HCT116 (cell line): ENCODE measurements at places on chromosomes 6 and 20.

DNA sequence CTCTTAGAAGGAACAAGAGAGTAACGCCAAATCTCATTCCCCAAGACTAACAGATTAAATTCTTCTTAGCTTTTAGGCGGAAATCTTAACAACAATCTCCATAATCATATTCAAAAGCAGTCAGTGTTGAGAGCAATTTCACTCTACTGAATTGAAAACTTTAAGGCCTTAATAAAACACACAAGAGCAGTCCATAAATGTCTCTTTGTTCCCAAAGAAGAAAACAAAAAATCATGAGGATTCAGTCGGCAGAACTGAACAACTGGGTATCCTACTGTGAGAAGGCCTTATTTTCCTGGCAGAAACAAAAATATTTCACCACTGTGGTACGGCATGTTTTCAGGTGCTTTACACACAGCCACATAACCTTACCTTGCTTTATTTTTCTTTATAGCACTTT is 14.4 kb downstream of the ABHD12 start:
- no peak for DNase-seq

- DNase-seq = no peak
Measured at GRCh38 chr6:128518434-128519131, 1.8 kb downstream of the PTPRK start.

- no peak for DNase-seq
Measured at GRCh38 chr20:38108438-38108985, 56.6 kb downstream of the TGM2 start.

DNA sequence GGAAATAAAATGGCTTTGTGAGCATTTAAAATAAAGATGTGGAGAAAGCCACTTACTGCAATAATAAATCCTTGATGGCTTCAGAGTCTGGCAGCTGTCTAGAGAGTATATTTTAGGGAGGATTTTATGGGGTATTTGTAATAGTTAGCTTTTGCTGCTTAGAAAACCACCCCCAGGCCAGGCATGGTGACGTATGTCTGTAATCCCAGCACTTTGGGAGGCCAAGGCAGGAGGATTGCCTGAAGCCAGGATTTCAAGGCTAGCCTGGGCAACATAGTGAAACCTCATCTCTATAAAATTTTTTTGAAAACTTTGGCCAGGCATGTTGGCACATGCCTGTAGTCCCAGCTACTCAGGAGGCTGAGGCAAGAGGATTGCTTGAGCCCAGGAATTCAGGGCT is 63.8 kb downstream of the ISM1 start:
- DNase-seq = no peak

DNA sequence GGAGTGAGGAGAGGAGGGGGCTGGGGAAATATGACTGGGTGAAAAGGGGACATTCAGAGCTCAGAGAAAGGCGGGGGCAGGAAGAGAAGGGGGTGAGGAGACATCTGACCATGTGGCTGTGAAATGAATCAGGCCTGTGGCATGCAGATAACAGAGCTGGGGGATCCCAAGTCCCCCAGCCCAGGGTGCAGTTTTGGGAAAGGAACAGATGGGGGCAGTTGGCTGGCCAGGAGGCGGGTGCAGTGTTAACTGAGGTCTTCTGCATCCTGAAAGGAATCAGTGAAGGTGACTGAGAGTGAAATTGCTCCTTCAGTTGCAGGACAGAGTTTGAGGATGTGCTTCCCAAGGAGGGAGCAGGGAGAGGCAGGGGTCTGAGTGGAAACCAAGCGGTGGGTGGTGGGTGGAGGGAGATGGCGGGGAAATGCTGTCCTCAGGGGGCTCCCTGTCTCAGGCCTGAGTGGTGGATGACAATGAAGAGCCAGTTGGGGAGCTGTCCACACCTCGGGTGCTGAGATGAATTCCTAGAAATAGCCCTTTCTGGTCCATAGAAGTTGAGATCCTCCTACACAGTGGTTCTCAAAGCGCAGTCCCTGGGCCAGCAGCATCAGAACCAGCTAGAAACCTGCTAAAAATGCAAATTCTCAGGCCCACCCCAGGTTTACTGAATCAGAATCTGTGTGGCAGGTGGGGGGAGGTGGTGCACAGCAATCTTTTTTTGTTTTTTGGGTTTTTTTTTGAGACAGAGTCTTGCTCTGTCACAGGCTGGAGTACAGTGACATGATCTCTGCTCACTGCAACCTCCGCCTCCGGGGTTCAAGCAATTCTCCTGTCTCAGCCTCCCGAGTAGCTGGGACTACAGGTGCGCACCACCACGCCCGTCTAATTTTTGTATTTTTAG is 26.0 kb upstream of the CCDC167 start:
- no peak for DNase-seq

DNA sequence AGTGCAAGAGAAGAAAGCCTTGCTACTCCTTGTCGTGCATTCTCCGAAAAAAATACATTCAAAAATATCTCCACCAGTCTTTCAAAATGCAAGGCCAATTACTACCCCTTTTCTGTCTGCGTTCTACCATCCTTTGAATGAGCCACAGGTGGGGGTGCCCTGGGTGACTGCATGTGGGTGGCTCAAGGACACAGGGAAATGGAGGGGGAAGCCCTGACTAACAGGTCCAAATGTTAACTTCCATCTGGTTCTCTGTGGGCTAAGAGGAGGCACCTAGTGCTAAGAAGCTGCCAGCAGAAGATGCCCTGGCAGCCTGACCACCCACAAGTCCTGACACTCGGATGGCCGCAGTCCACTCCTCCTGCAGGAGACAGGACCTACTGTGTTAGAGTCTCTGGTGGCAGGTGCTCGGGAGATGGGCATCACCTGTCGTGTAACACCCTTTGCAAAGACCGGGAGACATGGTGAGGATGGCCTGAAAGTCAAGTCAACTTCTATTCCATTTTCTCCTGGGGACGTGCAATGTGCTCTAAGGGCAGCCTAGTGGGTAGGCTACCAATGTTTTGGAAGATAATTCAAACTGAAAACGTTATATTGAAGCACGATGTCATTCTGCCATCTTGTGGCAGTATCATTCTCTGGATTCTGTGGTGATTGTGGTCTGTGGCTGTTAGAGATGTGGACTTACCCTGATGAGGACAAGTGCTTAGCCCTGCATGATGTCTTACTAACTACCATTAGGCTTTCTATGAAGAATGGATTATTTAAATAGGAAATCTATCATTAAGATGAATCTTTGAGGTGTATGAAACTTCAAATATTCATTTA is 27.4 kb upstream of the IGF2R start:
- peak; percentile 12 for DNase-seq

DNA sequence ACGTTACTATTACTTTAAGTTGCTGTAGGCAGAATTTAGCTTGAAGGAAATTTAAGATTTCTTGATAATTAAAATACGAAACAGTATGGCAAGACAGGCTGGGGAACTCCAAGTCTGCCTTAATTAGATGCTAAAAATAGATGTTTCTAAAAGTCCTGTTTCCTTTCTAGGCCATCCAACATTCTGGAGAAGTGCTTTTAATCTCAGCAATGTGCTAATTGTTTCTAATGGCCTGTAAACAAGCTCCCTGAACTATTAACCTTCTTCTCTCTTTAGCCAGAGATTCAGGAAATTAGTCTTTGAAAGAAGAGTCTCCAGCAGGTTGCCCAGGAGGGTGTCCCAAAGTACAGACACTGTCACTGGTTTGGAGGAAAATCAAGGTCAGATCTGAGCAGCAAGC is 677.3 kb upstream of the AGPAT4 start:
- DNase-seq = no peak

- DNase-seq = no peak
Measured at GRCh38 chr6:127225497-127225896, 41.2 kb upstream of the RNF146 start.
